RCC 7860 (cell line): ENCODE measurements at places on chromosomes 6 and 20.

DNA sequence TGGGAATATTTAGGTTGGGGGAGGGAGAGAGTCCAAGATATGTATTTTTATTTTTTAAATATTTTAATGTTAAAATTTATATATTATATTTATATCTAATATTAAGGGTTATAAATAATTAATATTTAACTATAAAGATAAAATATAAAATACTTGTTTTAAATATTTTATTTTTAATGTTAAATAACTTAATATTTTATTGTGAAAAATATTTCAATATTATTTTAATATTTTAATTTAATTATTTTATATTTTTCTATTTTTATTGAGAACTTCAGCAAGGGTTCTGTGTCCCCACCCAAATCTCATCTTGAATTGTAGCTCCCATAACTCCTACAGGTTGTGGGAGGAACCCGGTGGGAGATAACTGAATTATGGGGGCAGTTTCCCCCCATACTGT, 34.0 kb downstream of the PERP start:
- no peak for DNase-seq

DNA sequence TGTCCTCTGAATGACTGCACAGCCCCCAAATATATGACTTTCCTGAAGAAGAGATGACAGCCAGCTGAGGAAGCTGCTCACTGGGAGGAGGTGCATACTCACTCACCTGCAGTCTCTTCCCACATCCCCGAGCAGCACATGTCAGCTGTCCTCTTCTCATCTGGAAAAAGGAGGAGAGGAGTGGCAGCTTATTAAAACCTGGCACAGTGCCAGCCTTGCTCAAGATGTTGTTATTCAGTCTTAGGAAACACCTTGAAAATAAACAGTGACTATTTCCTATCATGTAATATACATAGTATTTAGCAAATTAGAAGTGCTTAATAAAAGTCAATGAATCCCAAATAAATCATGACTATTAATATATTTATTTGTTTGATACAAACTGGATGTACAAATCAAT, 232.9 kb downstream of the EPM2A start:
- DNase-seq = no peak

DNA sequence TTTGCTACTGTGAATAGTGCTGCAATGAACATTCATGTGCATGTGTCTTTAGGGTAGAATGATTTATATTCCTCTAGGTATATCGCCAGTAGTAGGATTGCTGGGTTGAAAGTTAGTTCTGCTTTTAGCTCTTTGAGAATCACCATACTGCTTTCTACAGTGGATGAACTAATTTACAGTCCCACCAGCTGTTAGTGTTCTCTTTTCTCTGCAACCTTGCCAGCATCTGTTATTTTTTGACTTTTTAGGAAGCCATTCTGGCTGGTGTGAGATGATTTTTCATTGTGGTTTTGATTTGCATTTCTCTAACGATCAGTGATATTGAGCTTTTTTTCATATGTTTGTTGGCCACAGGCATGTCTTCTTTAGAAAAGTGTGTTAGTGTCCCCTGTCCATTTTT, 40.0 kb downstream of the PLG start:
- no peak for DNase-seq

GRCh38 chr20:39309458-39309857, 347.3 kb downstream of the DHX35 start:
- no peak for DNase-seq

DNA sequence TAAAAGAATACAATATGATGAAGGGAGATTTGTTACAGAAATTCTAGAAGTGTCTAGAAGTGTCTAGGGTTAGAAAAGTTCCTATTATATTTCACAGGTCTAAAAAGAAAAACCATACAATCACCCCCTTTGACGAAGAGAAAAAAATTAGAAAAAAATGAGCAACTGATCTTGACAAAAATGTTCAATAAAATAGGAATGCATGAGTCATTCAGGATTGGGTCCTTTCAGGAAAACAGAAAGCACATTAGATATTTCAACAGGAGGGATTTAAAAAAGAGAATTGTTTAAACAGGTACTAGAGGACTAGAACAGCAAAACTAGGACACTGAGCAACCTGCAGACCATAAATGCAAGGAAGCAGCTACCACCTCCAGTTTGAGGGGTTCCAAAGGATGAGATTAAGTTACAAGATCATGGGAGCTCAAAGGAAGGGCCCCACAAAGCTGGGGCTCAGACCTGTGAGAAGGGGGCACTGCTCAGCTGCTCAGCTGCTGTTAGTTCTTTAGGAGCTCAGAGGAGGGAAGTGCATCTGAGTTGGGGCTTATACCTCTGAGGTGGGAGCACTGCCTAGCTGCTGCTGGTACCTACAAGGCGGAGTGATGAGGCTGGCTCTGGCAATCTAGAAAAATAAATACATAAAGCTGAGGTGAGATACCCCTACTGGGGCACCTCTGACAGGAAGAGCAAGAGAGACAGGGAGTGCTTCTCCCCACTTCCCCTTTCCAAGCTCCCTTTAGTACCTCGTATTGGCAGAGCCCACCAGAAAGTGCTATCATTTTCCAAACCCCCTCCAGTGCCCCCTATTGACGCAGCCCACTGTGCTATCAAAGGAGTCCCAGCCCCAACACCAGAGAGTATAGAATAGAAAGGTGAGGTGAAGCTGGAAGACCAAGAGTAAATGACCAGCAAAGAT, 27.1 kb upstream of the BEND6 start:
- DNase-seq = no peak

- DNase-seq = no peak
Observed at GRCh38 chr6:157557559-157557958, 176.6 kb downstream of the ZDHHC14 start.

DNA sequence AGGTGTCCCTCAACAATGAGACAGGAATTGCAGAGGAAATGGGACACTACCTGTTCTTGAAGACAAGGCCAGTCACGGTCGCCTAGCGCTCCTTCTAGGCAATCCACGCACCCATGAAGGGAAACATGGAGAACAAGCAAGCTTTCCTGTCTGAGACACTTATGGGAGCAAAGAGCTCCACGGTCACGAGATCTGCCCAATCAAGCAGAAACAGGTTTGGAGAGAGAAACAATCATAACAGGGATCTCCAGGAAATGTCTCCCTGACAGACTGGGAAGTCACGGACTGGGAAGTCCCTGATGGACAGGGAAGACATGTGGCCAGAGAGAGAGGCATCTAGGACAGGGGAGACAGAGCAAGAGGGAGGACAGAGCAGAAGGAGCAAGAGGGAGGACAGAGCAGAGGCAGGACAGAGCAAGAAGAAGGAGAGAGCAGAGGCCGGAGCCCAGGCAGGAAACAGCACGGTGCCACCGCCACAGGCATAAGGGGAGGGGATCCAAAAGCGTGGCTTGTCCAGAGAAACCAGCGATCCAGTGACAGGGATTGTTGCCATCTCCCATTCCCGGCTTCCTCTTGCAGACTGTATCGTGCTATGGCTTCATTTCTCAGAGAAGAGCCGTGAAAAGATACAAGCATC, 167.8 kb upstream of the ZNF337 start:
- no peak for DNase-seq

- no peak for DNase-seq
Observed at GRCh38 chr6:151372164-151372563, 19.2 kb downstream of the ZBTB2 start.

GRCh38 chr6:122207794-122208193, 191.7 kb upstream of the HSF2 start:
- no peak for DNase-seq

GRCh38 chr6:36120539-36120938, 9.8 kb upstream of the MAPK13 start:
- DNase-seq = no peak

DNA sequence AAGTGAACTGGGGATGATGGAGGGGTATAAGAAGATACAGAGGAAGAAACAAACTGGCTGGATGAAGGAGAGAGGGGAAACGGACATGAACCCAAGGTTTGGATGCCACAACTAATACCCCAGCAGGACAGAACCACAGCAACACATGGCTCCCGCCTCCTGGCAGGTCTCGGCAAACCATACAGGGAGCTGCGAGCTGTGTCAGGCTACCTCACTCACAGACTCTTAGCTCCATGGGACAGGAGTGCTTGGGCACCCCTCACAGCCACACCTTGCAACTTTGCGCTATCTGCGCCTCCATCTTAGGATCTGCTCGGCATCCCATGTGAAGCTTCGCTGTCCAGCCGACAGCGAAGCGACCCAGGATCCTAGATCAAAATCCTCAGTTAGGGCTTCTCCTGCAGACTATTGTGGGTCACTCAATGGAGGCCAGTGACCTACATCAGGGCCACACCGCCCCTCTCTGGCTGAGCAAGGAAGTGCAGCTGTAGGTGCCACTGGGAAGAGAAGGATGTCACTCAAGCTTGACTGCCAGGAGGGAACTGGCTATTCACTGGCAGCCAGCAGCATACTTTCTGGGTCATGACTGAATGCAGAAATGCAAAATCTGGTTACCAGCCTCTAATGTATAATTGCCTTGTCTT, 174.4 kb upstream of the RIN2 start:
- DNase-seq = no peak

GRCh38 chr6:12760911-12761310, 44.3 kb downstream of the PHACTR1 start:
- DNase-seq = no peak

GRCh38 chr6:4474810-4475209, 301.4 kb upstream of the CDYL start:
- DNase-seq = no peak

- no peak for DNase-seq
Observed at GRCh38 chr6:139738801-139739455, 364.5 kb upstream of the CITED2 start.

DNA sequence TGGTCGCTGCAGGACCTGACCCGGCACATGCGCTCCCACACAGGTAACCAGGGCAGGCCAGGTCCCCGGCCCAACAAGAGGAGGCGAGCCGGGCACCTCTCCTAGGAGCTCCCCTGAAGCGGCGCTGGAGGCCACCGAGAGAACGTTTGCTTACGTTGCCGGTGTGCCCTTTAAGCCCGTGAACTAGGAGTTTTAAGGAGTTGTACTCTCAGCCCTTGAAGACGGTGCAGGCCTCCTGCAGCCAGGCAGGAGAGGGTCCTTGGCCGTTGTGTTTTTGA, 65.9 kb downstream of the SSR1 start:
- DNase-seq = no peak

DNA sequence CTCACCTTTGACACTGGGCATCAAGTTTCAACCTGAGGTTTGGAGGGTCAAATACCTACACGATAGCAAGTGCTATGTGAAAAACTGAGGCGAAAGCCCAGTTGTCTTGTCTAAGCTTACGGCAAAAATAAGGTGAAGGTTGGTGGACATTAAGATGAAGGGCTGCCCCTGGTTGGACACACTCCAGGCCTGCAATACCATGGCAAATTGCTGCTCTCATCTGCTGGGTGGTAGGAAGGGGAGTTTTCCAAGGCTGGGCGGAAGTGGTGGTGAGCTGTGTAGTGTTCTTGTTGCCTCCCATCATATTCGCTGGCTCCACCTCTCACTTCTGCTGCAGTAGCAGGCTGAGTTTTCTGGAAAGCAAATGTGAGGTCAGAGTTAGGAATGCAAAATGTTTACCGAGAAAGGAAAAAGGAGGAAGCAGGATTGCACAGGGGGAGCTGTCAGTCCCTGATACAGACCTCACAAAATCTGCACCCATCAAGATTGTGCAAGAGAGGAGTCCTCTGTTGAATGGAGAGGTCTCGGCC, 33.7 kb downstream of the SCP2D1 start:
- DNase-seq = no peak

DNA sequence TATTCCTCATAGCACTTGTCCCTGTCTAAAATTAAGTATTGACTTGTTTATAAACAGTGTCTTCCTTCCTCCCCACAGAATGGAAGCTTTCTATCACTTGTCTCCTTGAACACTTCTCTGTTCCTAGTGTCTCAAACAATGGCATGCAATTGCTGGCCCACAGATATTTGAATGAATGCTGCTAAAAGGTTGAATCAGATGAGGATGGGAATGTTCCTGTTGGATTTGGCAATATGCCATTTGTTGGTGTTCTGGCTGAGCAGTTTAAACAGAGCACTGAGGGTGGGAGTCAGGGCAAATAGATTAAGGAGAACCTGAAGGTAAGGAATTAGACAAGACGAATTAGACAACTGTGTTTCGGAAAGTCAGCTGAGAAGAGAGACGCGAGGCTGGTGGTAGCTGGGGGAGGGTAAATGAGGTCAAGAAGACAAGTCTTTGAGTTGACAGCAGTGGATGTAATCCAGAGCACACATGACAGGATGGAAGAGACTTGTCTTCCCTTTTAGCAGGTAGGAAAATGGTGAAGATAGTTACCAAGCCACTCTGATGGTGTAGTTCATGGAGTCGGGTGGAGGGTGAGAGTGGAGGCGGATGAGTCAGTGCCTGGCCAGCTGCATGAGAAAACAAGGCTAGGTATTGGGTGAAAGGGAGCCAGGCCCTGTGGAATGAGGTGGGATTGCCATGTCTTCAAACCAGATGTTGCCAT, 58.3 kb upstream of the GNRH2 start:
- DNase-seq = no peak

- no peak for DNase-seq
Observed at GRCh38 chr6:47992809-47993208, 118.2 kb downstream of the PTCHD4 start.

- no peak for DNase-seq
Observed at GRCh38 chr6:47352194-47352920, 42.7 kb upstream of the TNFRSF21 start.

DNA sequence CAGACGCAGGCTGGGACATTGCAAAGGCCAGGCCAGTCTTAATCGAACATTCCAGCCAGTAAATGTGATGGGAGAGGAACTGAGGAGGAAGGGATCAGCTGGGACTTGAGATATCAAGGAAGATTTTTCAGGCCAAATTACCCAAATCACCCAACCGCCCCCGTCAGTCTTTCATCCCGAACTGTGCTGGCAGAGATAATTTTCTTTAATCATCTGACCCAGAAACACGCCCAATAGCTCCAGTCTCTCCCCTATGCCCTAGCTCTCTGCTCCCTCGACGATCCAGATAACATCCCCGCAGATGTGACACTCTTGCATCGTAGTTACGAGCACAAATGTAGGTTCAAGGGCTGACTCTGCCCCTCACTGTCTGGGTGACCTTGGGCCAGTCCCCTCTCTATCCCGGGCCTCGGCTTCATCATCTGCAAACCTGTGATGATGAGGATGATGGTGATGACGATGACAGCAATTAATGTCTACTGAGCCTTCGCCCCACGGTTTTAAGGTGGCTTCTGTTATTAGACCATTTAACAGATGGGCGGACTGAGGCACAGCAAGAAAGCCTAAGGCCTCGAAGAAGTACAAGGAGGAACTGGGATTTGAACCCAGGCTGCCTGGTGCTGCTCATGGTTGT, 118.6 kb downstream of the PREX1 start:
- no peak for DNase-seq

GRCh38 chr20:40489886-40490285, 199.2 kb downstream of the MAFB start:
- peak; percentile 36 for DNase-seq

GRCh38 chr6:104936766-104937535, 20.0 kb upstream of the LIN28B start:
- no peak for DNase-seq

DNA sequence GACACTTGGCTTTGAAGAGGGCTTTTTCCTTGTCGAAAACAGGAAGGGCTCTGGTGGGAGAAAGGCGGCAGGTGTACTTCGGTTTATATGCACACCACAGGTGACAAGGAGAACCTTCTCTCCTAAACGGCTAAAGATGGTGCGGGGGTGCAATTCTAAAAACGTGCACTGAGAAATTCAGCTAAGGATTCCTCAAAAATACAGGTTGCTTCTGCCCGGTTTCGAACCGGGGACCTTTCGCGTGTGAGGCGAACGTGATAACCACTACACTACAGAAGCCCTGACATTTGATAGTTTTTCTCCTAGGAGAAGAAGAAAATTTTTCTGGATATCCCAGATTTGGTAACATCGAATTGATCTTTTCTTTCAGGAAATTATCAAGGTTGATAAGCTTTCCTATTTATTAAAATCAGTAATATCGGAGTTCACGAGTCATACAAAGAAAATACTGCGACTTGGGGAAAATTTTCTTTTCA, 32.0 kb downstream of the POM121L2 start:
- DNase-seq = peak; percentile 72
